Activated T-helper 9 cell treated with anti-CD3 and anti-CD28 coated beads, Interleukin-2, amount 50 U/mL, for 16 hours (primary cell): ENCODE measurements at places on chromosomes 3 and 15.

GRCh38 chr3:46299608-46300460, 54.1 kb upstream of the CCR2 start:
- DNase-seq: no peak

- DNase-seq: peak; percentile 83
Observed at GRCh38 chr3:52220380-52221026, 4.9 kb downstream of the TLR9 start.

DNA sequence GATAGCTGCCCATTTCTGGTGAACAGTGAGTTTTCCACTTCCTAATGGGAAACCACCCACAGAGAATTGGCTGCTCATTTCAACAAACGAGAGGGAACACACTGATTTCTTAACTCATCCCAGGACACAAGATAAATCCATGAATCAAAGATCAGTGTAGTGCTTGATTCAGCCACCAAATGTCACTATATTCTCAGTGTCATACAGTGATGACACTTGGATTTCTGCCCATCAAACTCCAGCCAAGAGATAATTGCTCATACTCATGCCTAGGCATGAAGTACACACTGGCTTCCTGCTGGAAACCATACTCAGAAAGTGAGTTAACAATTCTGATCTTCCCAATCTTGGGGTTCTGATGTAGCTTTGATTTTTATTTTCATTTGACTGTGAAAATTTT, 35.4 kb upstream of the GRM7 start:
- no peak for DNase-seq

- DNase-seq: no peak
Observed at GRCh38 chr3:63613561-63613960, 38.9 kb upstream of the SNTN start.

GRCh38 chr15:22968366-22968765, 11.8 kb downstream of the CYFIP1 start:
- DNase-seq: no peak

DNA sequence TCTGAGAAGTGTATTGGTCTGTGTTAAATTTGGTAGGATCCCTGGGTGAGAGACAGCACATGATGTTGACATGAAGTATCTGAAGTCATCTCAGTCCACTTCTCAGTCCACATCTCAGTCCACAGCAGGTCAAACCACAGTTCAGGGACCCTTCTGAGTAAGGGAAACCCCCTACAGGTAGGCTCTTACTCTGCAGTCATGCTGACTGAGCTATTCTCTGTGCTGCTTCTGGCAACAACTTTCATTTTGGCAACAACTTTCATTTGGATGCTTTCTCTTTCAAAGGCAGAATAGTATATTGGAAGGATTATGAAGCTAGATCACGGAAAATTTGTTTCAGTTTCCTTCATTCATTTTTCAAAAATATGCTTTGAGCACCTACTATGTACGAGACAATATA, 178.2 kb upstream of the GOLIM4 start:
- DNase-seq: no peak

DNA sequence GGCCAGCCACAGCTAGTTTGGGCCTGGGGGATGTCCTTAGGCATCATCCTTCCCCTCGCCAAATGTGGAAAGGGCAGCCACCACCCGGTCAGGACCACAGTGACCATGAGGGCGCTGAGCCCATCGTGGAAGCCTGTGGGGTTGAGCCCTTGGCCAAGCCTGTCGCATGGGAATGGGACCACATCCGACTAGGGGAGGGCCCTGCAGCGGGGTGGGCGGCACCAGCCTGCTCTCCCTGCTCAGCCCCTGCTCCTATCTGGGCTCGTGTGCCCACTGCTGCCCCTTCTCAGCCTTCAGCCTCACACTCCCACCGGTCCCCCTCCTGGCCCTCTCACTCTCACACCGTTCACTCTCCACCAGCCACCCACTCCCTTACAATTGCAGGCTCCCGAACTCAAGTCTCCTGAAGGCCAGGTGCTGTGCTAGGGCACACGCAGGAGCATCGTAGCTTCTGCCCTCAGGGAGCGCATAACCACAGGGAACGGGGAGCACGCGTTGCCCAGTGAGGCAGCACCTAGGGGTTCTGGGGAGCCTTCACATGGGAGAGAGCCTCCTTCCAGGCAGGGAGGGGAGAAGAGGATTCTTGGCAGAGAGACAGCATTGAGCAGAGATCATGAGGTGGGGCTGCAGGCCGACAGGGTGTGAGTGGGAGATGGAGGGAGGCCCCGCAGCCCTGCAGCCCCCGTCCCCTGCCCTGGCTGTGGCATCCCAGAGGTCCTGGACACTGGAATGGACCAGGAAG, 26.1 kb downstream of the LOXL1 start:
- no peak for DNase-seq

DNA sequence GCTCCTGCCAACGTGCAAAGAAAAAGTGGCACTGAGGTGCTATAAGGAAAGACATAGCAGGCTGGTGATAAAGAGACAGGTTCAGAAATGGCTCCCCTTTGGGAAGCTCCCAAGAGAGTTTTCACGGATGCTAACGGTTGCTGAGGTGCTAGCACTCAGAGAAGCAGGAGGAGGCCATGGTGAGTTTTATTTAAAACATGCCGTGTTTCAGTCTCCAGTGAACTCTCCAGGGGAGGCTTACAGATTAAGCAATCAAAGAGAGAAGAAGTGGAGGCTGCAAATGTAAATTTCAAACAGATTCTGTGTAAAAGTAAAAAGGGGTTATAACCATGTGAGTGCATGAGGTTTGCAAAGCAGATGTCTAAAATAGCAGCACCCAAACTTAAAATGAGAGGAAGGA, 346.2 kb downstream of the NTRK3 start:
- DNase-seq: no peak

DNA sequence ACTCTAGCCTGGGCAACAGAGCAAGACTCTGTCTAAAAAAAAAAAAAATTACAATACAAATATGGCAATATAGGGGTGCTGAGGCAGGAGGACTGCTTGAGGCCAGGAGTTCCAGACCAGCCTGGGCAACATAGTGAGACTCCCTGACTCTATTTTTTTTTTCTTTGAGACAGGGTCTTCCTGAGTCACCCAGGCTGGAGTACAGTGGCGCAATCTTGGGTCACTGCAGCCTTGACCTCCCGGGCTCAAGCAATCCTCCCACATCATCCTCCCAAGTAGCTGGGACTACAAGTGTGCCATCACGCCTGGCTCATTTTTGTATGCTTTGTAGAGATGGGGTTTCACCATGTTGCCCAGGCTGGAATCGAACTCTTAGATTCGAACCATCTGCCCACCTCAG, 17.3 kb upstream of the RAB11A start:
- DNase-seq: no peak

- no peak for DNase-seq
Observed at GRCh38 chr3:53725387-53725995, 120.7 kb downstream of the CHDH start.

DNA sequence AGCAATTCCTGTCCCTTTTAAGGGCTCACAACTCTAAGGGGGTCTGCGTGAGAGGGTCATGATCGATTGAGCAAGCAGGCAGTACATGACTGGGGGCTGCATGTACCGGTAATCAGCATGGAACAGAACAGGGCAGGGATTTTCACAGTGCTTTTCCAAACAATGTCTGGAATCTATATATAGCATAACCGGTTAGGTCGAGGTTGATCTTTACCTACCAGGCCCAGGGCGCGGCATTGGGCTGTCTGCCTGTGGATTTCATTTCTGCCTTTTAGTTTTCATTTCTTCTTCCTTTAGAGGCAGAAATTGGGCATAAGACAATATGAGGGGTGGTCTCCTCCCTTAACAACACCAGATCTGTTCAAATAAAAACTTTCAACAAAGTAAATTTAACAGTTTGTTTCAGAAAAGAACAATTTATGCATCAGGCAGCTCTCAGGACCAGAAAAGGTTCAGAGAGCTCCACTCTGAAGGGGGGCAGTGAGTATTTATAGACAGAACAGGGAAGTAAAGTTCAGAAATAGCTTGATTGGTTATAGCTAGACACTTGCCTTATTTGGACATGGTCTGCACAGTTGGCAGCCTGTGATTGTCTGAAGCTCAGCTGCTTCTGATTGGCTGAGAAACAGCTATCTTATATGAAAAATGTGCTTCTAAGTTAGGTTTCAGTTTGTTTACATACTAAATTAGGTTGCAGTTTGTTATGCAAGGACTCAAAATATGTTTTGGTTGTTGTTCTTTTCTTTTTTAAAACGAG, 17.2 kb upstream of the B4GALT4 start:
- no peak for DNase-seq

DNA sequence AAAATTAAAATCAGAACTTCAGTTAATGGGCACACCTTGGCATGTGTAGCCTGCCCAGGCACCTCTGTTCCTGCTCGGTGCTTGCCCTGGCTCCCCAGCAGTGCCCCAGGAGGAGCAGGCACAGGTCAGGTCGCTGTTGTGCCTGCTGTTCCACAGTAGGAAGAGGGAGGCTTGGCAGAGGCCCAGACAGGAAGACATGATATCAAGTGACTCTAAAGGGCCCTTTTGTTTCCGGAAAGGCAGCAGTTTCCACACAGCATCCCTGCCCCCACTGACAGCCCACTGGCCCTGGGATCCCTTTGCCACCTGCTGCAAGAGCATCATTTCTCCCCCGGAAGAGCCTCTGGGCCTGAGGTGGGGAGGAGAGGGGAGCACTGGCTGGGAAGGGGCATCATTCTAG, 40.5 kb upstream of the HES1 start:
- no peak for DNase-seq
